Type B pancreatic cell (in vitro differentiated cells): ENCODE measurements at places on chromosomes 7 and 10. TPM values are rescaled to one million over a fixed set of nuclear protein-coding genes. Genes with fewer than 3 reads are reported as not detected.

TPK1 gene
- 2.5 and 3.2 TPM in 2 replicates for total RNA-seq

SLC39A12 gene
- total RNA-seq = not detected in 2 replicates

MAGI2 gene
- total RNA-seq = 5.7 and 13.3 TPM in 2 replicates

KLF14 gene
- 0.55 and 0.94 TPM in 2 replicates for total RNA-seq

SSC4D gene
- total RNA-seq = 1.7 and 4.9 TPM in 2 replicates

CACNA2D1 gene
- total RNA-seq = 21.5 and 29.2 TPM in 2 replicates

IRF5 gene
- 1.8 and 2.5 TPM in 2 replicates for total RNA-seq

MYOZ1 gene
- 0.36 and 0.82 TPM in 2 replicates for total RNA-seq

TUBB8 gene
- 0.29 and 0.46 TPM in 2 replicates for total RNA-seq

MSMB gene
- total RNA-seq = 5.6 and 7.7 TPM in 2 replicates
